Foreskin keratinocyte (primary cell): ENCODE measurements at places on chromosomes 2 and 18.

DNA sequence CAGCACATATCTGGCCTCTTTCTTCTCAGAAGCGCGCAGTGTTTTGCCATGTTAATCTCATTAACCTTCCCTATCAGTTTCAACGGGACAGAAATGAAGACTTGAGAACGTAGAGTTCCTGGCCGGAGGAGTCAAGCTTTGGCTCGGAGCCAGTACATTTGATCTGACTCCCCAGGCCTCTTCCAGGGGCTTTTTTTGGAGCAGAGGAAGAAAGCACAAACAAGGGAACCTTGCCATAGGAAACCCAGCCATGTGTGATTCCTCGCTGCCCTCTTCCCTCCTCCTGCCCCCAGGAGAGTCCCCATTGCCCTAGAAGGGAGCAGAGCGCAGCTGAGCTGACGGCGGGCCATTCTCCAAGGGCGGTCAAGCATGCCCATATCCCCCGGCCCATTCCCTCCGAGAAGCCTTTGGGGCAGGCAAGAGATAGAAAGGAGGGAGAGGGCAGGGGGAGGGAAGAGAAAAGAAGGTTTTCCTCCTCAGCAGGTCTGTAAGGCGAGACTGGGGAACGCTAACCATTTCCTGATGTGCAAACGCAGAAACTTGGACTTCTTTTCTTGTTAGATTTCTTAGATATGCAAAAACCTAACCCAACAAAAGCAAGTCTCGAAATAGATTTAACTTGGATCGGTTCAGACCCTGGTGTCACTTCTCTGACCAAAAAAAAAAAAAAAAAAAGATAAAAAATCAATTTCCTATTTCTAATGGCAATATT, 63.7 kb upstream of the POU3F3 start:
- DNase-seq: no peak

GRCh38 chr2:12173271-12173942, 427.0 kb downstream of the LPIN1 start:
- DNase-seq: no peak

- DNase-seq: no peak
These were observed 23.3 kb downstream of the MTHFD2 start for GRCh38 chr2:74221604-74222299.

DNA sequence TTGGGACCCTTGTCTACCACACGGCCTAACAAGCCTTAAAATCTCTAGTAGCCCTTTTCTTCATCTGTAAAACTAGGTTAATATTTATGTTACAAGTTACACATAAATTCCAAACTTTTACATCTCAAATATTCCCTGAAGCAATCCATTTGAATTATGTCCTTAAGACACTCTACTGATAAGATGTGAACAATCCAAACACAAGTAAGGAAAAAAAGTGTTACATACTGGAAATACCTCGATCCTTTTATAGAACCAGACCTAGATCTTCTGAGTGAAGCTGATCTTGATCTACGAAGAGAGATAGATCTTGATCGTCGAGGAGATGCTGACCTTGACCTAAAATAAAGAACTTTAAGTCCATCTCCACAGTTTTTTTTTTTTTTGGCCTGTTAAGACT, 3.3 kb downstream of the SRSF7 start:
- DNase-seq: no peak
